ENCODE measurements at places on chromosomes 1 and 21.

GRCh38 chr1:241533326-241534115 lies 1.3 kb downstream of the KMO start:
- DNase-seq, result no peak

- no peak for DNase-seq
Observed at GRCh38 chr1:86705665-86705985, 1.2 kb downstream of the SH3GLB1 start.

DNA sequence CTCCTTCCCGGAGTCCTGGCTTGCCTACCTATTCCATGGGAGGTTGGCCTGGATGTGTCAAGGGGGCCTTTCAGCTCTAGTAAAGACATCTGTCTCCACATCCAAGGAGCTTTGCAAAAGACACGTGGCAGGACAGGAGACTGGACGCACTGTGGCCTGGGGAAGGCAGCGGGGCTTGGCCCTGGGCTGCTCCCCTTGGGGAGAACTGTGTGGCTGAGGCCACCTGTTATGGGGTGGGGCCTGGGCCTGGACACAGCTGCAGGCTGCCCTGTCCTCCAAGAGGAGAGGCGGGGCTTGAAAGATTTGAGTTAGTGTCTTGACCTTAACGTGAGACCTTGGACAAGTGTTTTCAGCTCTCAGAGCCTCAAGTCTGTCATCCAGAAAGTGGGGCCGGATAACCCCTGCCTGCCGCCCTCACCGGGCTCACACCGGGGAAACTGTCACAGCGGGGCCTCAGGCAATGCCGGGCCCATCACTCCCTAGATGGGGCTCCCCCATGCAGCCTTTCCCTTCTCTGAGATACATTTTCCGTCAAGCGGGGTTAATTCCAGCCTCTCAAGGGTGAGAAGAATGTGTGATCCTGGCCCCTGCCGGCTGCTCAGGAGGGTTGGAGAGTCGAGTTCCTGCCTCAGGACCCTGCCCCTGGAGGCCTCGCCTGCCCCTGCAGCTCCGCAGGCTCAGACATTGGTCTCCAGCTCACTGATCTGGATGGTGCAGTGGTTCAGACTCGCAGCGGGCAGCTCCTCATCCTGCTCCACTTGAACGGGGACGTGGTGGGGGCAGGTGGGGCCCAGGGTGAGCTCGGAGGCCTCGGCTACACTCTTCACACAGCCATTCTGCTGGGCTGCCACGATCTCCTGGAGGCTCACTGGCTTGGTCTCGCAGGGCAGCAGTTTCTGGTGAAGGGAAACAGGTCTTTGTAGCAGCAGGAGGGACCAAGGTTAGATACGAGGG lies 25.6 kb downstream of the PODN start:
- no peak for DNase-seq

GRCh38 chr1:29120947-29121485 lies 2.7 kb downstream of the TMEM200B start:
- DNase-seq, result peak; percentile 65

GRCh38 chr1:166511761-166512160 lies 327.5 kb upstream of the POGK start:
- DNase-seq, result no peak

DNA sequence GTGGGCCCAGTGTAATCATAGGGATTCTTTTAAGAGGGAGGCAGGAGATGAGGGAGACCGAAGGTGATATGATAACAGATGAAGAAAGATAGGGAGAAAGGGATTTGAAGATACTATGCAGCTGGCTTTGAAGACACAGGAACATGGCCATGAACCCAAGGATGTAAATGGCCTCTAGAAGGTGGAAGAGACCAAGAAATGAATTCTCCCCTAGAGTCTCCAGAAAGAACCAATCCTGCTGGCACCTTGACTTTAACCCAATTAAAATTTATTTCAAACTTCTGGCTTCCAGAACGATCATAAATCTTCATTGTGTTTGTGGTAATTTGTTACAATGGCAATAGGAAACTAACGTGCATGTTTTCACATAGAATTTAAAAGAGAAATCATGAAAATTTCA lies 95.0 kb upstream of the GORAB start:
- no peak for DNase-seq

GRCh38 chr1:117466761-117467160 lies 99.5 kb downstream of the MAN1A2 start:
- DNase-seq, result no peak

GRCh38 chr1:56330391-56331026 lies 248.9 kb downstream of the PLPP3 start:
- DNase-seq, result no peak

DNA sequence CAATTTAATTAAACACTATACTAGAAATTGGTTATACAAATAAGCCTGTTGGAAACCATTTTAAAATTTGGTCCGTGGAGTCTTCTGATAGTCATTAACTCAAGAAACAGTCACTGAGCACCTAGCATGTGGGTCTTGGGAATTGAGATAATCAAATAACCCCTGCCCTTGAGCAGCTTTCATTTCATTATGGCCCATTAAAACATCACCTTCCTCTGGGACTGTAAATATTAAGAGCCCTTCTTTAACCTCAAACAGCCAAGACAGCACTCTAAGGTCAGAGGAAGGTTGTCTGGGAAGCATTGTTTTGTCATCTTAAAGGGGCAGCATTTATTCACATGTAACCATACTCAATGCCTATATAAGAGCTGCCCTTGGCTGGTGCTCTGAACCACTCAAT lies 610.3 kb upstream of the USP24 start:
- no peak for DNase-seq

DNA sequence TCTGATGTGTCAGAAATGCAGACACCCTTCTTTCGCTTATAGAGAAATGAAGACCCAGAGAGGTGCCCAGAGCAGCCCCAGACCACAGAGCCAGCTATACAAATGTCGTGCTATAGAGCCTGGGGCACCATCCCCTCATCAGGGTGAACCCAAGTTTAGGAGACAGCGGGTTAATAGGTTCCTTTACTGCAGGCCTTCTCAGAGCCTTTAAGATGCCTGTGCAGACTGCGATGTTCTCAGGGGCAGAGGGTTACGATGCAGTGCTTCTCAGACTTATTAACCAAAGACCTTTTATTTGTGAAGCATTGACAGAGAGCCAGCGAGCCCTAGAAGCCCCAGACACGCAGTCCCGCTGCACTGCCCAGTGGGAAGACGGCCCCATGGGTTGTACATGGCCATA lies 46.9 kb downstream of the STPG1 start:
- no peak for DNase-seq

DNA sequence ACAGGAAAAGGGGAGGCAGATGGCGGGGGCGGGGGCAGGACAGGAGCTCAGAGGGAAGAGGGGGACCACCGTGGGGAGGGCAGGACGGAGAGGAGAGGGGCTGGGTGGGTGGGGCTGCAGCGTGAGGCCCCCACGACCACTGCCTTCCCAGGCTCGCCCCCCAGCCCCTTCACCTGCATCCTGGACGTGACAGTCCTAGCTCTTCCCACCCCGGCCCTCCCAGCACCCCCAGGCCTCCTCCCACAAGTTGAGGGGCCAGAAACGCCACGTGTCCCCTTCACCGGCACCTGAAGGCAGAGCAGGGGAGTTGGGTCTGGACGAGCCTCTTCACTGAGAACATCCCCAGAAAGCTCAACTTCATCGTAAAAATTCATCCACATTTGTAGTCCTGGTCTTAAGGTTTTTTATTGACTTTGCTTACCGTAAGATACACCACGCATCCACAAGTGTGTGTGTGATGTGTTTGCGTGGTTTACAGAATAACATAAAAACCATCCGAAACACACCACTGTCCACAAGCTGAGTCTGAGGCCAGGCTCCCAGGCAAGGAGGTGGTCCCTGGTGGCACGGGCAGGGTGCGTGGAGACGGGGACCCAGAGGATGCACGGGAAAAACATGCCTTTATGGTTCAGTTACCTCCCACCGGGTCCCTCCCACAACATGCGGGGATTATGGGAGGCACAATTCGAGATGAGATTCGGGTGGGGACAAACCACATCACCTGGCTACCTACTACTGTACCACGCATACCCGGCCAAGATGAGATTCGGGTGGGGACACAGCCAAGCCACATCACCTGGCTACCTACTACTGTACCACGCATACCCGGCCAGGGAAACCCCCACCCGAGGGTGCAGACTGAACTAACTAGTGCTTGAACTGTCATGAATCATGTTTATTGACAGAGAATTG lies 13.9 kb upstream of the COL18A1 start:
- peak; percentile 33 for DNase-seq

GRCh38 chr1:171769754-171770153 lies 11.7 kb upstream of the METTL13 start:
- DNase-seq, result no peak

- DNase-seq, result no peak
Observed at GRCh38 chr1:222920169-222920568, 105.3 kb downstream of the DISP1 start.

GRCh38 chr1:156157506-156157905 lies 4.1 kb downstream of the SEMA4A start:
- no peak for DNase-seq

DNA sequence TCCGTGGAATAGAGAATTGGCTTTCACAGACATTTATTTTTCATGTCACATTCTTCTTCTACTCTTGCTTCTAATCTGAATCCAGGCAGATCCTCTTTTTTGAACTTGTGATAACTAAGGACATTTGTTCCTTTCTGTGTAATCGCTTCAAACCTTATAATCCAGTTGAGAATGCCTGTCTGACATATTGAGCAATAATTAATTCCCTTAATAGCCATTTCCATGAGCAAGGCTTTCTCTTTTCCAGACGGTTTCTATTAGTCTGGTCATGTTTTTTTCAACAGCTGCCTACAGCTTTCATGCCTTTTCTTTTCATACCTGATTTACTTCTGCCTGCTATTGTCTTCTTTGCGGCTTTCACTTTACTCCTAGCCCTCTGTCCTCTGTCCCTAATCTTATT lies 163.4 kb downstream of the CYYR1 start:
- no peak for DNase-seq

GRCh38 chr1:202275061-202275770 lies 66.5 kb downstream of the UBE2T start:
- no peak for DNase-seq

DNA sequence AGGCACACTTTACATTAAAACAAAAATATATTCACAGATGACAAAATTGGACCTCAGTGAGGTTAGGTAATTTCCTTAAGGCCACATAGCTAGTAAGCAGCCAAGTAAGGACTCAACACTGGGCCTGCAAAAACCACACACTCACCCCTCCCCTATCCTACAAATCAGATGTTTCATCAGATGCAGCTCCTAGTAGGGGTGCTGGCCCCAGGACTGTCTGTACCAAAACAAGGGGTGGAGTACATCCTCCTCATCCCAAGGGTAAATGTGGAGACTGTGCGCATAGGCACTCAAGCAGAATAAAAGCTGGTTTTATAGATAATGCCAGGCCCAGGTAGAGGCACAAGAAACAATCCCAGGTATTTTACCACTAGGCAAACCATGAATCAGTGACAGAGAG lies 25.7 kb downstream of the URB1 start:
- no peak for DNase-seq

DNA sequence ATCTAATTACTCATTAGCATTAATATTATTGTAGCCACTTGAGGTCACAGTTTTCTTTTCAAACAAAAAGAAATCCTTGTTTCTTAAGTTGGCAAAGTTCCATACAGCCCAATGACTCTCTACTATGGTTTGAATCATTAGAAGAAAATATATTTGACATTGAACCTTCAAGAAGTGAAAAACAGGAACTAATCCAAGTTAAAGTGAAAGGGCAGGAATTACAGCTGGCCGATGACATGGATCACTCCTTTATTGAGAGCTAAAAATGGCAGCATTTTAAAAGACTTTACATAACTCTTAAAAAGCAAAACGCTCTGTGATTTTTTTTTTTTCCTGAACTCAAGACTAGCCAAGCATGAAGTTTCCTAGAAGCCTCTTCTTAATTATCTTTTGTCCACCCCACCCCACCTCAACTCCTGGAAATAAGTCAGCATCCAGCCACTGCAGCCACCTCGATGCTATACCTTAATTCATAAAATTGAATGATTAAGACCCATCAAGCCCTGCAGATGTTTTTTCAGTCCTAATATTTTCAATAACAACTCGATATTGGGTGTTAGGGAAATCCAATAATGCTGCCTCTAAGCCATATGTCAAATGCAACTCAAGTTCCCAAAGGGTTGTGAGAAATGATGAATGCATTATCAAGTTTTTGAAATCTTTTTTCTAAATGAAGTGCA lies 323.1 kb downstream of the HHIPL2 start:
- DNase-seq, result no peak

DNA sequence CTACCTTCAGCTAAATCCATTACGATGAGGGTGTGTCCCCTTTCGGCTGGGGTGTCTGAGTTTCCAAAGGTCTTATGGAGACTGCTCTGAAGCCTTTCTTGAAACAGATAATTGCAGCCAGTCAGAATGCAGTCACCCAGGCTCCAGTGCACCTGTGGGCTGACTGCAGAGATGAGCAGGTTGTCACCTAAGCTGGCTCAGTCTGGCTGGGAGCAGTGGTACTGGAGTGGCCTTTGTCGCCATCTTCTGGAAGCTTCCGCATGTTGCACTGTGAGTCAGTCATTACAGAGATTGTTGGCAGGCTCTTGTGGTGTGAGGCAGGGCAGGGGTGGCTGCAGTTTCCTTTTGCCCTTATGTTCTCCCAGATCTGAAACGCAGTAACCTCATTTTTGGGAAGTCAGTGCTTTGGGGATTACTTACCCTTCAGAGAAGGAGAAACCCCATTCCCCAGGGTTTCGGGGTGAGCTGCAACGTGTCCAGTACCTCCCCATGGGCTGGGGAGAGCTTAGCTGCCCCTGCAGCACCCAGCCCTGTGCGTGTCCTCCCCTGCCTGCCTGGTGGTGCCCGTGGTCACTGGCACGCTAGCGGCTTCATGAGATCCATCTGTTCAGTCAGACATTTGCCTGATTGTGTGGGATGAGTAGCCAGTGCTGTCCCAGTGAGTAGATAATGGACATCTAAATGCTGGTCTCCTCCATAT lies 48.0 kb downstream of the SMYD2 start:
- DNase-seq, result peak; percentile 82

DNA sequence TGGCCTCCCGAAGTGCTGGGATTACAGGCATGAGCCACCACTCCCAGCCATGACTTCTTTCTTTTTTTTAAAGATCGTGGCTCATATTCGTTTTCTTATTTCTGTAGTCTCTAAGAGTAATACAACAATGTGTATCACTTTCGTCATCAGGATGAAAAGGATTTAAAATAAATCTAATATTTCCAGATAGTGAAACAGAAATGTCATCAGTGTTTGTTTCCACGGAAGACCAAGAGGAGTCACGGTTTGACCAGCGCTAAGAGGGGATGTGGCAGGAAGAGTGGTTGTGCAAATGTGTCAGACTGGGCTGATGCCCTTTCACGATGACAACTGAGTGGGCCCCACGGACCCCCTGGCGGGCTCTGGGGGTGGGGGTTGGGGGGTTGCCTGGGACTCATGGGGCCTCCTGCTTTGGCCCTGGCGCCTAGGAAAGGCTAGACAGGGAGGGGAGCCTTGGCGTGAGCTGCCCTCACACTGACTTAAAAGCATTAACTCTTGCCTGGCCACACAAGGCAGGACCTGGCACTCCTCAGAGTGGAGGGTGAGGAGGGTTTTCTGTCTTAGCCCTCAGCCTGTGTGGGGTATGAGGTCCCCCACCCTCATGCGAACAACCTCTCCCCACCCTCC lies 8.4 kb downstream of the SOX13 start:
- DNase-seq, result no peak

GRCh38 chr1:221643404-221644144 lies 98.3 kb downstream of the DUSP10 start:
- no peak for DNase-seq

- DNase-seq, result no peak
Observed at GRCh38 chr1:207070811-207071210, 17.7 kb downstream of the PFKFB2 start.

GRCh38 chr1:200274116-200274515 lies 135.7 kb downstream of the ZNF281 start:
- no peak for DNase-seq

Data from Right ventricle myocardium superior (tissue), 1 donor.